CD4-positive, alpha-beta T cell treated with Interleukin-10 for 1 hour (primary cell): ENCODE measurements at places on chromosomes 1 and 21.

DNA sequence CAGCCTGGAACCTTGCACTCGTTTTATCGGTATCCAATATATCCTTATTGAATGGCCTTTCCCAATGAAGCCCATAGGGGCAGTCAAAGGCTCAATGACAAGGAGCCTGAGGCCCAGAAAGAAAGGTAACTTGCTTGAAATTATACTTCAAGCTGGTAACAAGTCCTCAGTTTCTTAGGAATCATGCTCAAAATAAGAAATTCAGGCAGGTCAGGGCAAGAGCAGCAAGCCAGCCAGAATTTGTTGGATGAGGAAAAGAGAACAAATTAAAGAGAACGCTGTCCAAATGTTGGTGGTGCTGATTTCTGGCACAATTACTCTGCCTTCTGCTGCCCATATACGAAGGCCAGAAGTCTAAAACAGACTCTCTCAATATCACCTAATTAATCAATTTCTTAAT is 77.6 kb downstream of the DDX20 start:
- DNase-seq: no peak

DNA sequence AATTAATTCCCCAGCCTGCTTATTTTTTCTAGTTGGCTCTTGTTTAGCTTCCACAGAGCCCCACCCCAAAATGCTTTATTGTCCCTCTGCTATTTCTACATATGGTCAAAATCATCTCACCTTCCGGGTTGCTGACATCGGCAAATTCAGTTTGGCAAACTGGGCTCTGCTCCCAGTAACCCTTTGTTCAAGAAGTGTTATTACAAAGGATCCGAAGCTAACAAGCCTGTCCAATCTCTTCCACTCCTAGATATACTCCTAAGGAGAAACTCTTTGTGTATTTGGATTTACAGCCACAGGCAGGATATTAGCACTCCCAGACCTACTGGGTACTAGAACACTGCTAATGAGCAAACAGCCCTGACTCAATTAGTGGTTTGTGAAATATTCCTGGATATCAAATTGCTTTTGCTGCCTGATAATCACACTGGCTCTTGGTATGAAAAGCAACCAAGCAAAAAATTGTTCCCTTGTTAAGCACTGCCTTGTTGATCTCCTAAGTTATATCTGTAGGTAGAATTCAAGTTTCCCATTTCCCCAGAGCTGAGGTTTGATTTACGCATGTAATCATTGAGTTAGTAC is 4.0 kb downstream of the JUN start:
- peak; percentile 75 for DNase-seq

- DNase-seq: no peak
Measured at GRCh38 chr1:9315411-9316079, 22.9 kb downstream of the SPSB1 start.

- DNase-seq: peak; percentile 62
Measured at GRCh38 chr1:230167419-230167852, 100.4 kb downstream of the GALNT2 start.

GRCh38 chr1:213060836-213061235 is 9.8 kb downstream of the RPS6KC1 start:
- no peak for DNase-seq

GRCh38 chr1:5370311-5370710 is 621.9 kb downstream of the NPHP4 start:
- DNase-seq: peak; percentile 19

DNA sequence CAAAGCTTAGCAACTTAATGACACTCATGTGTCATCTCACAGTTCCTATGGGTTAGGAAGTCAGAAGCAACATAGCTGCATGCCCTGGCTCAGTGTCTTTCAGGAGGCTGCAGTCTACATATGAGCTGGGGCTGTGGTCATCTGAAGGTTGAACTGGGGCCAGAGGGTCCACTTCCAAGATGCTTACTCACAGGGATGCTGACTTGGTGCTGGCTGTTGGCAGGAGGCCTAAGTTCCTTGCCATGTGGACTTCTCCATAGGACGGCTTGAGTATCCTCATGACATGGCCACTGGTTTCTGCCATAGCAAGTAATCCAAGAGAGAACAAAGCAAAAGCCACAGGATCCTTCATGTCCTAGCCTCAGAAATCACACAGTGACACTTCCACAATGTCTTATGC is 12.1 kb upstream of the FAM43B start:
- DNase-seq: no peak

DNA sequence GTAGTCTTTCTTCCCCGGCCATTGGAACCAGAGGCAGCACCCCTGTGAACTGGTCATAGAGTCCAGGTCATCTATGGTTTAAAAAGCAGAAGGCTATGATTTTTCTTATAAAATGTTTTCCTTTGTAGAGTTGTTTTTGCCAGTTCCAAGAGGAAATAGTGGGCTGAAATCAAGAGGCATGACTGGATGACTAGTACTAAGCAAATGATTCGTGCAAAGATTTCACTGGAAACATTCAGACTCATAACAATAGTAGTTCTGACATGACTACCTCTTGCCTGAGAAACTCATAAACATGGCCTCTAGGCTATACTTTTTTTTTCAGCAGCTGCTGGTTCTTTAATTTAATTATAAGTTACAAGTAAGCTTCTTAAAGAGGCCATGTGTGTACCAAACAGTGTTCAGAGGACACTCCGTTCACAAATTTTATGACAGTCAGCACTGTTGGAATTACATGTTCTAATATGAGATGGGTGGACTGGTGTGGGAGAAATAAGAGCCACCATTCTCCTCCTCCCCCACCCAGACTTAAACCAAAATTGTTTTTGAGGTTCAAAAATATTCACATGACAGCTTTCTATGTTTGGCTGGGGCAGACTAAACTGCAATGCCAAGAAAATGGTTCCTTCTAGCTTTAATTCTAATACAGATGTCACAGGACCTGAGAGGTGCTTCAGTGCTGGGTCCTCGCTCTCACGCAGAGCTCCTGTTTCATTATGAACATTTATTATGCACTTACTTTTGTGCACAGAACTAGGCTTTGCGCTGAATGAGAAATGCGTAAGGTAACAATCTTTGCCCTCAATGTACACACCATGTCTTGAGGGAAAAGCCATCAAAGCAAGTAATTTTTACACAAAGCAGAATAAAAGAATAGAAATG is 147.5 kb downstream of the ZC3H11B start:
- DNase-seq: no peak

GRCh38 chr1:13860031-13860430 is 160.0 kb downstream of the PRDM2 start:
- DNase-seq: no peak

DNA sequence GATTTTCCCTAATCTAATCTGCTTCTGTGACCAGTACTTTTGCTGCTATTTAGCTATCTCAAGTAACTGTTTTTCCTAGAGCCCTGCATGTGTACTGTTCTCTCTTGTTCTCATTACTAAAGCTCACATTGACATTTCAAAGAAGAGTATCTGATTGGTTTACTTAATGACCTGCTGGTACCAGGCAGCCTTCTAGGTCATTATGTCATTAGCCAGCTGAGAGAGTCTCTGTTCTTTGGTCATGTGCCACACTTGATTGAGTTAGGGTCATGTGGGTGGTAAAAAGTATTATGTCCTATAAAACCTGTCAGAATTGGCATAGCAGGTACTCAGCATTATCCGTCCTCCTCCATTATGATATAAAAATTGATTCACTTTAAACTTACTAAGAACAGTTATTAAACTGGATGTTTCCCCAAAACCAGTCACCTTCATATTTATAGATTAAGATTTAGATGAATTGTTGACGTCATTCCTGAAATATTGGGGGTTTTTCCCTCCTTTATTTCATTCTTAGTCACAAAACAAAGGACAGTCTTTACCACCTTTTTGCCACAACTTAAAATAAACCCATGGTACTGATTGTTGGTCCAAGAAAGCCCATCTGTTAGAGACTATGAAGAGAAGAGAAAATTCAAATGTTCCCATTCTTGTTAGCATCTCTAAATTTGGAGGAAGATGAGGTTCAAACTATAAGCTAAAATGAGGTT is 22.2 kb downstream of the FNDC5 start:
- no peak for DNase-seq

DNA sequence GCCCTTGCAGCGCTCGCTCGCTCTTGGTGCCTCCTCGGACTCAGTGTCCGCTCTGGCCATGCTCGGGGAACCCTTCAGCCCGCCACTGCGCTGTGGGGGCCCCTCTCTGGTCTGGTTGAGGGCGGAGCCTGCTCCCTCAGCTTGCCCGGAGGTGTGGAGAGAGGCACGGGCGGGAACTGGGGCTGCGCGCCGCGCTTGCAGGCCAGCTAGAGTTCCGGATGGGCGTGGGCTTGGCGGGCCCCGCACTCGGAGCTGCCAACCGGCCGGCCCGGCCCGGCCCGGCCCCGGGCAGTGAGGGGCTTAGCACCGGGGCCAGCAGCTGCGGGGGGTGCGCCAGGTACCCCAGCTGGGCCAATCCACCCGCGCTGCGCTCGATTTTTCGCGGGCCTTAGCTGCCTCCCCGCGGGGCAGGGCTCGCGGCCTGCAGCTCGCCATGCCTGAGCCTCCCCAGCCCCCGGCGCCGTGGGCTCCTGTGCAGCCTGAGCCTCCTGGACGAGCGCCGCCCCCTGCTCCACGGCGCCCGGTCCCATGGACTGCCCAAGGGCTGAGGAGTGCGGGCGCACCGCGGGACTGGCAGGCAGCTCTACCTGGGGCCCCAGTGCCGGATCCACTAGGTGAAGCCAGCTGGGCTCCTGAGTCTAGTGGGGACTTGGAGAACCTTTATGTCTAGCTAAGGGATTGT is 217.0 kb upstream of the PKN2 start:
- DNase-seq: no peak

- DNase-seq: no peak
Measured at GRCh38 chr1:73100216-73100615, 817.9 kb upstream of the NEGR1 start.

DNA sequence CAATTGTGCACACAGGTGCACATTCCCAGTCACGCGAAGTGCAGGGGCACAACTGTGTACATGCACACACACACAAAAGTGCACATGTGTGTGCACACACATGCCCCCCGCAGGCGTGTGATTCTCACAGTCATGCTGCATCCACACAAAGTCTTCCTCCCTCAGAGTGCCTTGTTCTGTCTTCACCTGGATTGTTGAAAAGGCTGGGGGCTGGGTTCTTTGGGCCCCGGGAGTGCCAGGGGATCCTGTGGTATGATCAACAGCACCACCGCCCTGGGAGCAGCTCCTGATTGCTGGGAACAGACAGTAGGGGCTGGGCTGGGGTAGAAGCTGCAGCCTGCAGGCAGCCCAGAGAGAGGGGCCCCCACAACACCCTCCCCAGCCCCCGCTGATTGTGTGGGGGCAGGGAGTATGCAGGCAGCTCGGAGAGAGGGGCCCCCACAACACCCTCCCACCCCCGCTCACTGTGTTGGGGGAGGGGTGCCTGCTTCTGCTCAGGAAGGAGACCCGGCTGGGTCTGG is 3.4 kb downstream of the COL18A1 start:
- no peak for DNase-seq

DNA sequence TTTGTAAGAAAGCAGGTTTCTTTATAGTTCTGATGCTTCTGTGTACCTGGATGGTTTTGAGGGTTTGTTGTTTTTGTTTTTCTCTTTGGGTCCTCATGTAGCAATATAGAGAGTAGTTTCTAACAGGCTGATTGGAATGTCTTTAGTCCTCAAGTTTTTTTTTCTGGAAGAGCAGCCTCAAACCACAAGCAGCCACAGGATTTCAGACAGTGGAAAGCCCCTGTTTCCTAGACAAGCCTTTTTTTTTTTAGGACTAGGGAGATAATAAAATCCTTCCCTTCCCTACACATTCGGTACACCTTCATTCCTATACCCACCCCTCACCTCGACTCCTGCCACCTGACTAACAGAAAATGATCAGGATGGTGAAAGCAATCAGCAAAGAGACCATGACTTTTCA is 47.6 kb downstream of the ACP6 start:
- no peak for DNase-seq

DNA sequence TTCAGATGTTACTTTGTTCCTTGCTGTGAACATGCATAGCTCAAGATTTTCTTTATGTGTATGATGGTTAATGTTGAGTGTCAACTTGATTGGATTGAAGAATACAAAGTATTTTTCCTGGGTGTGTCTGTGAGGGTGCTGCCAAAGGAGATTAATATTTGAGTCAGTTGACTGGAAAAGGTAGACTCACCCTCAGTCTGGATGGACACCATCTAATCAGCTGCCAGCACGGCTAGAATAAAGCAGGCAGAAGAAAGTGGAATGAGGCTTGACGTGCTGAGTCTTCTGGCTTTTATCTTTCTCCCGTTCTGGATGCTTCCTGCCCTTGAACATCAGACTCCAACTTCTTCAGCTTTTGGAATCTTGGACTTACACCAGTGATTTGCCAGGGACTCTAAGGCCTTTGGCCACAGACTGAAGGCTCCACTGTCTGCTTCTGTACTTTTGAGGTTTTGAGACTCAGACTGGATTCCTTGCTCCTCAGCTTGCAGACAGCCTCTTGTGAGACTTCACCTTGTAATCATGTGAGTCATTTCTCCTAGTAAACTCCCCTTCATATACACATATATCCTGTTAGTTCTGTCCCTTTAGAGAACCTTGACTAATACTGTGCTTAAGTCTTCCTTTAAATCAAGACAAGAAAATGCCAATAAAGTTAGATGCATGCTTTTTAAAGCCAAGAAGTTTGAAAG is 626.6 kb downstream of the KCNT2 start:
- no peak for DNase-seq

- no peak for DNase-seq
Measured at GRCh38 chr1:116278541-116278866, 94.5 kb upstream of the ATP1A1 start.

DNA sequence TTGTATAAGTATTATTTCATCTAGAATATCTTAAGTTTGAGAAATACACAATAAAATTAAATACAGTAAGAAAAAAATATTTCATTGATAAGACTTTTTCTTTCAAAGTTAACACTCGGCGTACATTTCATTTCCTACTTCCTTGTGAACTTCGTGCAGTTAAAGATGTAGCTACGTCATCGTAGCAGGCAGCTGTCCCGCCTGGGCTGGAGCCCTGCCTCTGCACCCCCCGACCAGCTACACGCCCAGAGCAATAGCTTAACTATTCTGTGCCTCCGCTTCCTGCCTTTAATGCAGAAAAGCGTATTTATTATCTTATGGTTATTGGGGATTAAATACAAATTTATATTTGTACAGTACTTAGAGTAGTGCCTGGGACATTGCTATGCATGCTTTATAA is 53.5 kb downstream of the CLSTN1 start:
- DNase-seq: no peak

DNA sequence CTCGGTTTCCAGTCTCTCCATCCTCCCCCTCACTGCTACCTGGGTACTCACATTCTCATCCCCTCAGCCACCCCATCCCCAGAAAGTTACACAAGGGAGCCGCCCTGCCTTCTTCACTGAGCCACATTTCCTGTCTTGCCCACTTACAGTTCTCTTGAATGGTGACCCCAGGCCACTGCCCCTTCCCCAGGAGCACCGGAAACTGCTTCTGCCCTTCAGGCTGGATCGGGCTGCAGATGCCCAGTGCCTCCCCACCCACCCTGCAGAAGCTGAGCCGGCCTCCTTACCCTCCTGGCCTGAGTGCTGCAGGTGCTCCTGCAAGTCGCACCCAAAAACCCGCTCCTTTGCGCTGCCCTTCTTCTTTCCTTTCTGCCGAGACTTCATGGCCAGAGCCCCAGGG is 450 bp downstream of the ARHGAP30 start:
- DNase-seq: no peak
